Gastrocnemius medialis (tissue), 4 donors: ENCODE measurements at places on chromosomes 1 and 21. TPM values are rescaled to one million over a fixed set of nuclear protein-coding genes. Genes with fewer than 3 reads are reported as not detected.

- H3K4me1 ChIP-seq, result peaks cover 54% of the 10 kb centered on the region
- peak overlapping the region; percentile 85 for H3K4me3 ChIP-seq
- no peaks in the 10 kb centered on the region for H3K27me3 ChIP-seq
- H3K27ac ChIP-seq, result peak overlapping the region; percentile 98
Measured at GRCh38 chr1:32703479-32704291, 1.1 kb upstream of the SYNC start.

GRCh38 chr1:28845786-28846543, 34.0 kb downstream of the OPRD1 start:
- no peak for DNase-seq
- H3K27ac ChIP-seq, result no peak overlapping the region
- no peak overlapping the region for H3K4me3 ChIP-seq
- H3K4me1 ChIP-seq, result no peaks in the 10 kb centered on the region

- no peak for DNase-seq
- H3K27me3 ChIP-seq, result no peaks in the 10 kb centered on the region
- H3K36me3 ChIP-seq, result no peaks in the 10 kb centered on the region
- H3K4me3 ChIP-seq, result no peak overlapping the region
Measured at GRCh38 chr1:101407505-101408211, 170.8 kb downstream of the S1PR1 start.

DNA sequence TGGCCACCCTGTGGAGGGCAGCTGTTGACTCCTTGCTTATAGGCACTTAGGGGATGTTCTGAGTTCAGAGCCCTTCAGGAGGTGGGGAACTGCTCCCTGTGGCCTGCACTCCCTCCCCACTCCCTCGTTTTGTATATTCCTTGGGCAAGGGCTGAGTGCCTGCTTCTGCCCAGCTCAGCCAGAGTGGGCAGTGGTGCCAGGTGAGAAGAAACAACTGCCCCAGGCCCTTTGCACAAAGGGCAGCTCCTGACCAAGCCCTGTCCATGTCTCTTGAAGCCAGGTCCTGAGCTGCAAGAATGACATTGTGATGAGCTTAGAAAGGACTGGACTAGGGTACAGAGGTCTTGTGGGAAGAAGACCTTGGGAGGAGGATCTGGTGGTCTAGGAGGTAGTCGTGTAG, 2.2 kb downstream of the AGTRAP start:
- no peaks in the 10 kb centered on the region for H3K36me3 ChIP-seq
- H3K4me3 ChIP-seq, result no peak overlapping the region
- no peaks in the 10 kb centered on the region for H3K27me3 ChIP-seq
- H3K4me1 ChIP-seq, result peaks cover 20% of the 10 kb centered on the region

DNA sequence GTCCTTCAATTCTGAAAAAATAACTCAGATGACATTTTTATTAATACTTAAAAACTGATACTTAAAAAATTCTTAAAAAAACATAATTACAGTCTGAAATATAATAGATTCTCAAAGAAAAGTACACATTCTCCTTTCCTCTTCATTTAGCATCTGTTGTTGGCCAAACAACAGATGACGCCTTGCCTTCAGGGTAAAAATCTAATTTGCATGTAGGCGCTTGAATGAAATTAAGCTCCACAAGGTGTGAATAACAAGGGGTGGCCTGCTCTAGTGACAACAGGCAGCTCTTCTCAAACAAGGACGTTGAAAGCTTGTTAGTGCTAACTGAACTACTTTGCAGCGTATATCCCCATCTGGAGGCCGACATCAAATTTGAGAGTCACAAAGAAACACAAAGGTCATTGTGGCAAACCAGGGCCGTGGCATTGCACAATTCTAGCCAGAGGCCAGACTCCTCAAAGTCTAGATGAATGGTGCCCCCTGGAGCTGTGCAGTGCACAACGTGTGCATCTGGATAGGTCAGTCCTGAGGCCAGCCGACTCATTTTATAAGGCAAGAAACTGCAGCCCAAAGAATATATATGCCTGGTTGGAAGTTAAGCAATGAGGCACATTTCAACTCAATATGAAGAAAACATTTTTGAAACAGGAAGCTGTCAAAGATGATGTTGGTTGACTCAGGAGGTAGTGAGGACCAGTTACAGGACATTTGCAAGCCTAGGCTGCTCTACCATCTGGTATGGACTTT, 459.2 kb upstream of the RUNX1 start:
- H3K27ac ChIP-seq, result no peak overlapping the region
- H3K4me1 ChIP-seq, result peaks cover 11% of the 10 kb centered on the region
- DNase-seq, result peak; percentile 26
- H3K36me3 ChIP-seq, result no peaks in the 10 kb centered on the region
- no peak overlapping the region for H3K4me3 ChIP-seq

DNA sequence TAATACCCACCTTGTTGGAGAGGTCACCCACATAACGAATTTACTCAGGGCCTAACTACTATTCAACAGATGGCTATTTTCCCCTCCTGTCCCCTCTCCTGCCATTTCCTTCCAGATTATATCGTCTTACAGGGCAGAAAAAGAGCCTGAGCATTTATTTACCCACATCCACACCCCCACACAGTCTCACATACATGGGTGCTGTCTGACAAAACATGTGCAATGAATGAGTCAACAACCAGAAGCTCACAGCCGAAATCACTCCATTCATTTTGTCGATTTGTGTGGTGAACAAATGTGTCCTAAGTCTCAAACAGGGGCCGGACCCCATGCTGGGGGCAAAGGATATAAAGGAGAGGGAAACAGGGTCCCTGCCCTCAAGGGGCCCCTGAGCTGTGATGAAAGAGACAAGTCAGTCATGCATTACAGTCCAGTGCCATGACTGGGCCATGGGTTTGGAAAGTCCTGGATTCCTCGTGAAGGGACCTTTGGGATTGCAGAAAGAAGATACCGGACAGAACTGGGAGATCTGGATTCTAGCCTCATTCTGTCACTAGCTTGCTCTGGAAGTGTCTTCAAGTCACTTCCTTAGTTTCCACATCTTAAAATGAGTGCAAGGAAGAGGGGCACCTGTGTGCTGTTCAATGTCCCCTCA, 16.4 kb upstream of the ZNF683 start:
- no peak overlapping the region for H3K4me3 ChIP-seq
- H3K4me1 ChIP-seq, result no peaks in the 10 kb centered on the region
- no peak overlapping the region for H3K27ac ChIP-seq

DNA sequence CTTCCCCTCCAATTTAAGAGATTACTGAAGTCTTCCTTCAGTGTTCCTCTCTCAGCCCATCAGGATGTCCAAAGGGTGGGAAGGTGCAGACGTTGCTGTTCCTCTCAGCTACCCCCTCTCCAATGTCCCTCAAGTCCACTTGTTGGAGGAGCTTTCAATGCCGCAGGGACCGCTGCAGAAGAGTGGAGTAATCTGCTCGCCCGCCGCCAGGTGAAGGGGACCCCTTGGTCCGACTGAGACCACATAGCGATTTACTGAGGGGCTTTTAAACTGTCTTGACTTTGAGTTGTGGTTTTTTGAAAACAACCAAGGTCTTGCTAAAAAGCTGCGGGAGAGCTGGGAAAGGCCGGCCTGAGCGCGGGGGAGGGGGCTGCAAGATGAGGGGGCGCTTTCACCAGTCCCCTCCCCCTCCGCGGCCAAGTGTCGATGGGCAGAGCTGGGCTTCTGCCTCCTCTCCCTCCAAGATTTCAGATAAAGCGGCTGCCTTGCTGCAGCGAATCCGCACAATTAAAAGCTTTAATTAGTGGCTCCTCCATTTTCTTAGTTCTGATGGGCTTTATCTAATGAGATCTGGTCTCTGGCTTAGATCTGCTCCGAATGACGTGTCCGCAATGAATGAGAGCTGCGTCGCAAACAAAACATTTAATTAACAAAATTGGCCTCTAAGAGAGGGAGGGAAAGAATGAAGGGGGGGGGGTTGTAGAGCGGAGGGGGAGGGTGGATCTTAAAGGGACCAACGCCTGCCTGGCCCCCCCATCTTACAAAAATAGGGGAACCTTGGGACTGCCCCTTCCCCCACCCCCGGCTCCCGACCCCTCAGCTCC, 5.9 kb downstream of the LMO4 start:
- no peak for DNase-seq
- peaks cover 40% of the 10 kb centered on the region for H3K4me1 ChIP-seq
- H3K36me3 ChIP-seq, result peaks cover 3% of the 10 kb centered on the region
- peak overlapping the region; percentile 75 for H3K27ac ChIP-seq

DNA sequence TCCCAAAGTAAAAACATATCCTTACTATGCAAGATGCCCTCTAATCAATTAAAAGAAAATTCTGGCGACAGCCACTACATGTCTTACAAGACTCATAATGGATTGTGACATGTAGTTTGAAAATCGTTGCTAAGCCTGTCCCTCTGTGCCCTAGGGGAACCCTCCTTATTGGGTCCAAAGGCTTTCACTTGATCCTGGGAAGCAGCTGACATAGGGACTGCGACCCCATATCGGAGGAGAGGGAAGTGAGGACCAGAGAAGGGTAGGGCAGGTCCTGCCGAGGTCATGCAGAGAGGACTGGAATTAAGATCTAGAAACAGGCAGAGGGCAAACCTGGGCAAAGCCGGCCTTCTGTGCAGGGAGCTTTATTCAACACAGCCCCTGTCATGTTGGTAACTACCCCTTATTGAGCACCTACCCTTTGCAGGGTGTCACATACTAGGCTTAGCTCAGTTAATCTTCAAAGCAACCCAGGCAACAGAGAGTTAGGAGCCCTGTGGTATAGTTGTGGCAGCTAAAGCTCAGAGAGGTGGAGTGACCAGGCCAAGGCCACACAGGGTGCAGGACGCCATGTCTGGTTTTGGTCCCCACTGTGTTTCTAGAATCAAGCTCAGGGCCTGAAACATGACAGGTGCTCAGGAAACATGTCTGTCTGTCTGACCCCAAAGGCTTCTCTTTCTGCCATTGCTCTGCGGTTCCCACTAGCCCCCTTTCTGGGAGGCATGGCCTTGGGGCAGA, 18.4 kb upstream of the IFNLR1 start:
- no peaks in the 10 kb centered on the region for H3K4me1 ChIP-seq
- no peak for DNase-seq
- no peaks in the 10 kb centered on the region for H3K36me3 ChIP-seq
- no peak overlapping the region for H3K4me3 ChIP-seq

Gene BRINP2
- not detected for total RNA-seq

Gene OR2T33
- total RNA-seq, result not detected

Gene GCSAML
- 0.15 TPM for total RNA-seq

Gene FOXO6
- 3.9 TPM for total RNA-seq

Gene GBP5
- total RNA-seq, result 1.0 TPM
